Femur (tissue), 1 donor: ENCODE measurements at places on chromosomes 4 and X.

- no peak for DNase-seq
These were observed 28.2 kb downstream of the APOO start for GRCh38 chrX:23879380-23880090.

GRCh38 chr4:183636503-183636902 is 22.5 kb downstream of the RWDD4 start:
- DNase-seq, result no peak

- no peak for DNase-seq
These were observed 15.3 kb downstream of the CCNG2 start for GRCh38 chr4:77172336-77172735.

- DNase-seq, result no peak
These were observed 68.2 kb downstream of the HHIP start for GRCh38 chr4:144714166-144714565.

DNA sequence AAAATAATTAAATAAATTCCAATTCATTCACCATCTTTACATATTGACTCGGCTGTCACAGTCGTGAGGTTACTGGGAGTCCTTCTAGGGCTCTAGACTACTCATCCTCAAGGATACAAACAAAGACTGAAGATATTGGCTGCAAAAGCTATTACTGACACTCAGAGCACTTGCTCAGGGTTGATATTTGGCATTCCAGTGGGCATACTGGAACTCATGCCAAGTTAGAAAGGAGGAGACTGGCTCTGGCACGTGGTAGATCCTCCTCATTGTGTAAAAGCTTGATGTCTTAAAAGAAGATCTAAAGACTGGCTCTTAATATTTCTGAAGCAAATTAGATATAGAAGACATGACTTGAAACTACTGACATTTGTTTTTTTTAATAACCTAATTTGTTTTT is 172.7 kb downstream of the GPM6A start:
- DNase-seq, result no peak
